A673 (cell line): ENCODE measurements at places on chromosomes 6 and 20.

DNA sequence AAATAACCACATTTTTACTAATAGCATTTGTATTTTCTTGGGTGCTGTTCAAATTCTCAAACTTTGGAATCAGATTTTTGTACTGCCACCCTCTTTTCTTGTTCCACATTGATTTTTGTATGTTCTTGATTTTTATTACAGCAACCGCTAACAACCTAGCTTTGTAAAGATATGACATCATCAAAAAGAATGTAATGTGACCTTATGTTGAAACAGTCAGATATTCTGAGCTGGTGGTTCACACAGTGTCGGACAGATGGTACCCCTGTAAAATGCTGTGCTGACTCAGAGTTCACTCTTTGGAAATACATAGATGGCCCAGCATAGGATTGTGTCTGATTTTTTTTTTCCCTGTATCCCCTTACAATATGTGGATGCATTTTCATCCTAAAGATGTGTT lies 118.9 kb downstream of the QKI start:
- DNase-seq: no peak

GRCh38 chr6:28433119-28433518 lies 10.2 kb downstream of the ZSCAN23 start:
- DNase-seq: no peak

DNA sequence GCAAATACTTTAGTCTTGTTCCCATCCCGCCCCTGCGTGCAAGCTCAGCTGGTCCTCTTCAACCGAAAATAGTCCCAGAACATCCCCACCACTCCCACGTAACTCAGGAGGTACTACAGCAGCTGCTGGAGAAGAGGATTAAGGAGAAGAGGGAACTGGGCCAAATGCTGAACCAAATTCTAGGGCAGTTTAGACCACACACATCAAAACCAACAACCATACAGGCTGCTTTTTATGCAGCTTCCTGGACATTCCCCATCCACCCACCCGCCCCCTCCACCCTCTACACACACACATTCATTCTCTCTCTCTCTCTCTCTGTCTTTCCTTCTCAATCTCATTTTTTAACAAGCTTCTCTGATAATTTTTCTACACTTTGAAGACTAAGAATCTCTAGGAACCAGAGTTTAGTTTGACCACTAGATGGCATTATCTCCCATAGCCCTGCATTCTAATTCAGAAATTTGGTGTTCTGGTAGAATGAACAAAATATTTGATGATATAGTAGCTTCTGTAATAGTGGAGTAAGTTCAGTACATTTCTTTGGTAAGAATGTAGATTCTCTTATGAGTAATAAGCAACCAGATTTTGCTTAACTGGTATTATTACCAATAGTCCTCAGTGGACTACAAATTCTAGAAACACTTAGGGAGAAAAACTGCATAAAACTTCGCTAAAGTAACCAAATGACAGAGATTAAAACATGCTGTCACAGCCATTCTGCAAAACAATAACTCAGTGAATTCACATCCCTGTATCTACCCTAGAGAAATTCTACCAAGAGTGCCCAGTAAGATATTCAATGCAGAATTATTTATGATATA lies 52.1 kb upstream of the BEND6 start:
- DNase-seq: peak; percentile 65

- no peak for DNase-seq
Measured at GRCh38 chr6:45624228-45624627, 246.5 kb upstream of the SUPT3H start.

- DNase-seq: peak; percentile 28
Measured at GRCh38 chr20:13220194-13220903, 725 bp upstream of the ISM1 start.

DNA sequence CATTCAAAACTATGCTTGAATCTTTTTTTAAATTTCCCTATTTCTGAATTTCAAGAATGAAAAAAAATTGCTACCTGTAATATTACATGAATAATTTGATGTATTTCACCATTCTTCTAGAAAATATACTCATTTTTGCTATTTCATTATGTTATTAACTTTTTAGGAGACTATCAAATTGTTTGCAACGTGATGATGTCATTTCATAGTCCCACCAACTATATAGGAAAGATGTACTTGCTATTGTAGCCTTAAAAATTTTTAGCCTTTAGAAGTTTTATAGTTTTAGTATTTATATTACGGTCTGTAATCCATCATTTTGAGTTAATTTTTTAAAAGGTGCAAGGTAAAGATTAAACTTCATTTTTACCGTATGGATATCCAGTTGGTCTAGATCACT lies 81.4 kb upstream of the AHI1 start:
- DNase-seq: no peak

DNA sequence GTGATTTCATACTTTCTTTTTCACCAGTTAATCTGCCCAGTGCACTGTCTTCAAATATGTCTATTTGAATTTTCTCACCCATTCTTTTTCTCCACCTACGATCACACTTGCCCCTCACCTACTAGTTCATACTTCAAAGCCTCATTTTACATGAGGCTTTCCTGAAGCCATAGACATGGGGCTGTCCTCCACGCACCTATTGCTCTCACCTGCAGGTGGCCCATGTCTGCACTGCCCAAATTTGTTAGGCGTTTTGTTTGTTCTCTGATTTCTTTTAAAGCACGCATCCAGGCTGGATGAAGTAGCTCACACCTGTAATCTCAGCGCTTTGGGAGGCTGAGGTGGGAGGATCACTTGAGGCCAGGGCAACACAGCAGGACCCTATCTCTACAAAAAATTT lies 106.8 kb upstream of the RIPOR2 start:
- no peak for DNase-seq

DNA sequence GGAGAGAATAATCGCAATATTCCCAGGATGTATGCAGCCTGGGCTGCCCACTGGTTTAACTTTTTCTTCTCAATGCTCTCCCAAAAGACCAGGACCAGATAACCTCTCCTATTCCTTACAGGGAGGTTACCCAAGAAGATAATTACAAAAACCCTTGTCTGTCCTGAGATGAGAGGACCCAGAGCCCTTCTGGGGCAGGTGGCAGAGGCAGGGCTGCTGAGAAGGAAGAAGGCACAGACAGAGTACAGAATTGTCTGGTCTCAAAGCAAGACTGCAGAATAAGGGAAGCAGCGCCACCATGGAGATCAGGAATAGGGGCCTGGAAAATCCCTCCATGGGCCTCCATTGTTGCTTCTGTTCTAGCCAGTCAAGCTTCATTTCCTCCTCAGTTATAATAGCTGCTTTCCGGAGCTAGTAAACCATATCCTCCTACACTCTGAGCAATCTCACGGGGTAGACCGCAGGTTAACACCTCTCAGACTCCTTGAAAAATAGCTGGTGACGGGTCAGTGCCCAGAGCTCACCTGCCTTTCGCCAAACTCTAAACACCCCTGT lies 463 bp upstream of the HLA-DMB start:
- DNase-seq: peak; percentile 48

DNA sequence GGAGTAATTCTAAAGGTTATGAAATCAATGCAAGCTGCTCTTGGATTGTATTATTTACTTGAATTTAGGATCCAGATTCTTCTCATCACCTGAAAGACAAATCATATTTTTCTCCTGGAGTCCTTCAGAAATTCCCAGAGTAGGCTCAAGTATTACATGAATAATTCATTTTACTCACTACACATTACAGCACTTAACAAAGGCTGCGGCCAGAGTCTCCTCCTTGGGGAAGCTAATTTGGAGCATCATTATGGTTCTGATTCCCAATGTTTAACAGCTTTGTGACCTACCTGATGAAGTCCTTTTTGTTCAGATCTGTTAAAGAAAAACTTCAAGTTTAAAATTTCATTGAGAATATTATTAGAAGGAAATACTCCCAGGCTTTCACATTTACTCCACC lies 28.7 kb downstream of the GRIK2 start:
- no peak for DNase-seq

GRCh38 chr20:31517373-31517772 lies 3.1 kb downstream of the HM13 start:
- DNase-seq: peak; percentile 60

GRCh38 chr20:36260316-36260715 lies 24.0 kb downstream of the AAR2 start:
- DNase-seq: no peak

DNA sequence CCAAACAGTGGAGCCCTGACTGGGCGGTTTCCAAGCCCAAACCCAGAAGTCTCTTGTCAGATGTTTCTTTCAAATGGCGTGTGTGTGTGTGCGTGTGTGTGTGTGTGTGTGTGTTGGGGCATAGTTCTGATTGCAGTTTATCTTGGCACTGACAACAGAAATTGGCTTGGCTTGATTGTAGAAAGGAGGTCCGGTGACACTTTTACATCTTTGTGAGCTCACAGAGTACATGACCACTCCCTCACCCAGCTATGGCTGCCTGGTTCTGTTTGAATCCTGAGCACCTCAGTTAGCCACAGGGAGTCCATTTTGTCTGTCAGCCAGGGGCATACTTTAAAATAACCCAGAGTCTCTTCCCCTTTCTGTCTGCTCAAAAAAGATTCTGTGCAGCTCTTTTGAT lies 276.3 kb downstream of the CD83 start:
- no peak for DNase-seq

GRCh38 chr20:15011631-15012030 lies 674.2 kb upstream of the FLRT3 start:
- DNase-seq: no peak

- DNase-seq: no peak
Measured at GRCh38 chr6:169425628-169426370, 172.2 kb upstream of the THBS2 start.

GRCh38 chr6:118565311-118565960 lies 17.3 kb downstream of the PLN start:
- DNase-seq: no peak

GRCh38 chr6:55704421-55704820 lies 125.4 kb upstream of the HMGCLL1 start:
- peak; percentile 37 for DNase-seq

DNA sequence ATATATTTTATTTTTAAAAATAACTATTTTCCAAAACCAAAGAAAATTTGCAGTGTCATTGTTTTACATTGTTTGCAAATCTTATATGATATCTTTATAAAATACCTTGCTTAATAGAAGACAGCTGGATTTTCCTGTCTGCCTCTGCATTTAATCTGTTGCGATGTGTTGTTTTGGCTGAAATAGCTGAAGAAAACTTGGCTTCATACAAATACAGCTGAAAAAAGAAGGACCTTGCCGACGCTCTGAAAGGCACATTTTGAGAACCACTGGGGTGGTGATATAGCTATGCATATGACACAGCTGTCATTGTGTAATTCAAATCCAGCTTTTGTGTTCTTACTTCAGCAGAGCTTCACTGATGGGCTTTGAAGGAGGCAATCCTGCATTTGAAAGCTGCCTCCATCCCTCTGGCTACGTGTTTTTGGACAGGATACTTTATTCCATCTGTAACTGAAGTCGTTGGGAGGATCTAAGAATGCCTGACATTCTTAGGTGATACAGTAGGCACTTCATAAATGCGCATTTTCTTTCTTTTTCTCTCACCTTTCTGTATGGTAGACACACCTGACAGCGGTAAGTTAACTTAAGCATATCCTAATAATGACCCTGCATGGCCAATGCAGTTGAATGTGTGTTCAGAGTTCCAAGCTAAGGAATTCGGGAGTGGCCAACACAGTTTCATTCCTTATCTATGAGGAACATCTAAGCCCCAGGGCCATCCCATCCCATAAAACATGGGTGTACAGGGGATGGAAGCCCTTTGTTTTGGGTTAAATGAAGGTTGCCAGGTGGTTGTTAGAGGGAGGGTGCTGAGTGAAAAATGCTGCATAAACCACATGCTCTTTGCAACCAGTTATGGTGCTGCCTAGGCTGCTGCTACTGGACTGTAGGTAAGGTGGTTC lies 213.0 kb downstream of the TFAP2A start:
- DNase-seq: no peak

GRCh38 chr6:30818391-30818841 lies 65.9 kb upstream of the DDR1 start:
- peak; percentile 74 for DNase-seq

DNA sequence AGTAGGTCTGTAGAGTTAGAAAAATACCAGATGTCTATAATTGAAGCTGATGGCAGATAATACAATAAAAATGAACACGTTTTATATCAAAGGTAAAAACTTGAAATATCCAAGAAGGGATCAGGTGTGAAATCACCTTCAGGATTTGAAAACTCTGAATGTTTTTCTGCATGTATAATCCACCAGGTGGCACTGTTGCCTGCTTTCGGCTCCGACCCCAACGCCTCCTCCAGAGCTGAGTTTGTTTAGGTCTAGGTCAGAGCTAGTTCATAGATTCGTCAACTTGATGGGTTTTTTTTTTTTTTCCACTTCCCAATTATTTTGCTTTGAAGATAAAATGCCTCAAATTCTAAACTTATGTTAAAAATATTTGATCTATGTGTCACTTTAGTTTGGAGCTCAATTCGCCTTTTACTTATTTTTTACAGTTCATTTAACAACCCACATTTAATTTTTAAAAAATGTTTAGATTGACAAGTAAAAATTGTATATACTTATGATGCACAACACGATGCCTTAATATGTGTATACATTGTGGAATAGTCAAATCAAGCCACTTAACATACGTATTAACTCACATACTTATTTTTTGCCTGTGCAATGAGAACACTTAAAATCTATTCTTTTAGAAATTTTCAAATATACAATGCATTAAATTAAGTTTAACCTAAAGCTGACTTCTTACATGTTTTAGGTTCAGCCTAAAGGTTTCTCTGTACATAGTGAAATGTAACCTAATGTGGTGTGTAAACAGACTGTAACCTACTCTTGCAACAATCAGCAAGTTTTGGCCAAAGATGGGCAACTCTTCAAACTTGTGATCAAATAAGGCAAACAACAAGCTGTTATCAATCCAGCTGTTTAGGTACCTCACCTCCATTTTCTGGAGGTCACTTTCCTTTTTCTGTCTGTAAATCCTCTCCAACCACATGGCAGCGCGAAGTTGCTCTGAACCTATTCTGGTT lies 39.4 kb upstream of the ENPP4 start:
- DNase-seq: peak; percentile 56

- DNase-seq: no peak
Measured at GRCh38 chr6:15575357-15576033, 87.3 kb downstream of the DTNBP1 start.

- DNase-seq: no peak
Measured at GRCh38 chr20:16445482-16445881, 127.8 kb downstream of the KIF16B start.
